RKO (cell line): ENCODE measurements at places on chromosomes 1 and 21.

DNA sequence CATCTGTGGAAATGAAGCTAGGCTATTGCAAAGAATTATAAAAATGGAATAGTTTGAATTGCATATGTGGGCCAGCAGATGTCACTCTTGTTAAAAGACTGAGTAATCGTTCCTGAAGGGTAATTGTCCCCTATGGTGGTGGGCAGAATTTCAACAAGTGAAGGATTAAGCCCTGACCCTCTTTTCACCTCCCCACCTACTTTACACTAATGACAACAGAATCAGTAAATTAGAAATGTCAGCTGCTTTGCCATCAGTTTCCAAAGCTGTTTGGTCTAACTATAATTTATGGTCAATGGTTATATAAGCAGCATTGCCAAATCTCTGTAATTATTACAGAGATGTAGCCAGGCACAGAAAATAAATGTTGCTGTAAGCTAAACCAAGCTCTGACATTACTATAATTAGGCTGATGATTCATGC, 898.6 kb downstream of the AMY1C start:
- DNase-seq, result peak; percentile 69

GRCh38 chr1:16434007-16434406, 3.2 kb downstream of the SPATA21 start:
- DNase-seq, result no peak

DNA sequence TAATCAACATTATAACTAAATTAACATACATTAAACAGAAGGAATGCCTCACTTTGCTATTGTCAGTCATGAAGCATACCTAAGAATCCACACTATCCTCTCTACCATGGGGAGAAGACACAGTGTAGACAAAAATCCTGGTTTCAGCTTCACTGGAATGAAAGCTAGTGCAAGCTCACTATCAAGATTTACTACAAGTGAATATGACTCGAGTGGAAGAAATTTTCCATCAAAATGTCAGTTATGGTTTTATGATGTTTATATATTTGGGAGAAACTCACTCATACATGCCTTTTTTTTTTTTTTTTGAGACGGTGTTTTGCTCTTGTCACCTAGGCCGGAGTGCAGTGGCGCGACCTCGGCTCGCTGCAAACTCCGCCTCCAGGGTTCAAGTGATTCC, 424.3 kb downstream of the KCNT2 start:
- DNase-seq, result no peak

- no peak for DNase-seq
Observed at GRCh38 chr1:60916199-60916598, 166.2 kb upstream of the NFIA start.

DNA sequence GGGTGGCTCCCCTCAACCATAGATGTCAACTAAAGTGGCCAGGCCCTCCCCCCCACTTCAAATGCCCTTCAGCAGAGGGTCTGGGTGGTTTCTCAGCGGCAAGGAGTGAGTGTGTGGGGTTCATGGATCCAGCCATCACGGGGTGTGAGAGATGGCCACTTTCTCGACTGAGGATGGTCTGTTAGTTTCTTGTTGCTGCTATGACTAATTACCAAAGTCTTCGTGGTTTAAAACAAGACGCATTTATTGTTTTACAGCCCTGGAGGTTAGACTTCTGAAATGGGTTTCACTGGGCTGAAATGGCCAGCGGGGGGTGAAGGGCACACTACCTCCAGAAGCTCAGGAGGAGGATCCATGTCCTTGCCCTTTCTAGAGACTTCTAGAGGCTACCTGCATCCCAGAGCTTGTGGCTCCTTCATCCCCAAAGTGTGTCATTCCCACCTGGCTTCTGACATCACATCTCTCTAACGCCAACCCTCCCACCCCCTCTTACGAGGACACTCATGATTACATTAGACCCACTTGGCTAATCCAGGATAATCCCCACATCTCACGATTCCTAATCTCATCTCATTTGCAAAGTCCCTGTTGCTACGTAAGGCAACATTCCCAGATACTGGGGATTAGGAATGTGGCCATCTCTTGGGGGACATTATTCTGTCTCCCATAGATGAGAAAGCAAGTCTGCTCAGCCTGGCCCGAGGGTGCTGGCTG, 53.0 kb downstream of the EPHB2 start:
- no peak for DNase-seq

GRCh38 chr1:237471377-237471776, 419.3 kb downstream of the ZP4 start:
- DNase-seq, result no peak

- DNase-seq, result no peak
Observed at GRCh38 chr1:170670802-170671628, 7.1 kb downstream of the PRRX1 start.

- DNase-seq, result no peak
Observed at GRCh38 chr1:74513411-74514300, 1.2 kb upstream of the LRRC53 start.

DNA sequence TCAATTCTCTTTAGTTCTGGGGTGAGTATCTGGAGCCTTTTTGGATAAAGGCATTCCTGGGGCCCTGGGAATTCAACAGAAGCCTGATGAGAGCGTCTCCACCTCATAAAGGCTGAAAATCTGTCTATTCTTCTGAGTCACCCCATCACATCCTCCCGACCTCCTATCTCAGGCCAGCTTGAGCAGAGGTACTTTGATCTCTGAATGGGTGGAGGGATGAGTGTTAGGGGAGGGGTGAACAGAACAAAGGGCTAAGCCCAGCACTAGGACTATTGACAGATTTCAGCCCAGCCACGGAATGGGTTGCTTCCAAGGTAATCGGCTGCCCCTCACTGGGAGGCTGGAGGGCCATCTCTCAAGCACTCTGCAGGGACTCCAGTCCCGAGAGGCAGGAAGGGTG, 2.5 kb upstream of the MYBPH start:
- no peak for DNase-seq

DNA sequence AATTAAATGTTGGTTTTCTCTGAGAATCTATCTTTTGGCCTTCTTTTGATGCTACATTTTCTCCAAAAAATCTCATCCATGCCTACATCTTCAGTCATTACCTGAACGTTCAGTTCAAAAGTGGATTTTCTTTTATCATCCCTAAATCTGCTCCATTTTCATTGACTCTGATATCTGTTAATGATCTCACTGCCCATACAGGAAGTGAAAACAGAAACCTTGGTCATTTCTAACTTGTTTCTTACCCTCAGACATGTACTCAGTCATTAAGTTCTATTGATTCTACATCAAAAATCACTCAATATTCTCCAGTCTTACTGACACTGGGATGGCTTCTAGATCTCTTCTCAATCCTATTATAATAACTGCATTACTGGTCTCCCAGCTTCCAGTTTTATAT, 22.7 kb downstream of the PRKACB start:
- DNase-seq, result no peak

- DNase-seq, result no peak
Observed at GRCh38 chr1:115210302-115210711, 121.0 kb upstream of the TSPAN2 start.

DNA sequence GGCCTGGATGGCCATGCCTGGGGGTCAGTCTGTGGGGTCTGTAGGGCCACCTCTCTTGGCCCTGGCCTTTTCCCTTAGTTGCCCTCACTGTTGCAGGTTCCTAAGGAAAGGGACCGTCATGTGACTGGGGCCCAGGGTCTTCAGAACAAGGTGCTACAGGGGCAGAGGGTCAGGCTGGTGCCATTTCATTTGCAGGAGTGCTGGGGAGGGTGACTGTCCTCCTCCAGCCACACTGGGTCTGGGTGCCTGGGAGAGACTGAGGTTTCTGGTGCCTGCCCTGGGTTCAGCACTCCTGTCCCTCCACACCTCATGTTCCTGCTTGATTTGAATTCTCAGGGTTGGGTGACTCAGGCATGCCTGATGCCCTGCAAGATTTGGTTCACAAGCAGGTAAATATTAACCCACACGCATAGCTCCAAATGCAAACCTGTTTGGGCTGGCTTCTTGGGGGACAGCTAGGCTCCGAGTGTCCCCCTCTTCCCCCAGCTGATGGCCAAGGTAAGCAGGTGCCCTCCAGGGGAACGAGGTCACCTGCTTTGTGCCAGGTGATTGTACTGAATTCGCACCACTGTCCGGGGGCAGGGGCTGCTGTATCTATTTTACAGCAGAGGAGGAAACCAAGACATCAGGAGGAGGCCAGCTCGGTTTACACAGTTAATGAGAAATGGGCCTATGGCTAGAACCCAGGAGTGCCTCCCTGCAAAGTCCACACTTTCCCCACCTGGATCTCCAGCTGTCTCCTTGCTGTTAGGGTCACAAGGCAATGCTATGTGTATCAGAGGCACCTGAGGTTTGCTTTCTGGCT, 20.3 kb downstream of the ARHGEF10L start:
- DNase-seq, result no peak

GRCh38 chr21:16084776-16085364, 355.1 kb downstream of the USP25 start:
- peak; percentile 42 for DNase-seq

DNA sequence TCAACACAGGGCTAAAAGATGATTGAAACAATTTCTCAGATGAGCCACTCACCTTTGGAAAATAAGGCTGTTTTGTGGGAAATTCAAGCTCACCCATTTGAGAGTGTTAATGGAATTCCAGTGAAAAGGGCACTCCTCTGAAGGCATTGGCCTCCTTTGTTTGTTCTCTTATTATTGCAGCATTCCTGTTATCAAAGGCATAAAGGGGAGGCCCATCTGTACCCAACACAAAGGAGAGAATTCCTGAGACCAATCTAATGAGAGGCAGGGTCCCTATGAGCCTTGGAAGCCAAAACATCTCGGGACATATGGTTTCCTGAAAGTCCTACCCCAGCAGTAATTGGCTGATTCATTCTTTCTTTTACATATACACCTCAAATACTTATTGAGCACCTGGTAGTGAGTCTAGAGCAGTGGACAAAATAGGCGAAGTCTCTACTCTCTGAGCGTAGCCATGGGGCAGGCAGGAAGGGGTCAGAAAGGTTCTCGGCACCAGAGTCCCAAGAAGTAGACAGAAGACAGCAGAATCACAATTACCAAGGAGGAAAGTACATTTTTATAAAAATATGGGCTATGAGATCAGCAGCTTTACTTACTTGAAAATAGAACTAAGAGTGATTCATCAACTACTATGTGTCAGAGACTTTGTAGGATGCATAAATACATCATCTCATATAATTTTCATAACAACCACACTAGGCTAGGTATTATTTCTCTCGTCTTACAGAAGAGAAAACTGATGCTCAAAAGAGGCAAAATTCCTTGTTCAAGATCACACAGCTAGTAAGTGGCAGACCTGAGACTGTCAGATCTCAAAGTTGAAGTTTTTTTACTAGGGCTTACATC, 218.7 kb downstream of the DAB1 start:
- DNase-seq, result peak; percentile 18

DNA sequence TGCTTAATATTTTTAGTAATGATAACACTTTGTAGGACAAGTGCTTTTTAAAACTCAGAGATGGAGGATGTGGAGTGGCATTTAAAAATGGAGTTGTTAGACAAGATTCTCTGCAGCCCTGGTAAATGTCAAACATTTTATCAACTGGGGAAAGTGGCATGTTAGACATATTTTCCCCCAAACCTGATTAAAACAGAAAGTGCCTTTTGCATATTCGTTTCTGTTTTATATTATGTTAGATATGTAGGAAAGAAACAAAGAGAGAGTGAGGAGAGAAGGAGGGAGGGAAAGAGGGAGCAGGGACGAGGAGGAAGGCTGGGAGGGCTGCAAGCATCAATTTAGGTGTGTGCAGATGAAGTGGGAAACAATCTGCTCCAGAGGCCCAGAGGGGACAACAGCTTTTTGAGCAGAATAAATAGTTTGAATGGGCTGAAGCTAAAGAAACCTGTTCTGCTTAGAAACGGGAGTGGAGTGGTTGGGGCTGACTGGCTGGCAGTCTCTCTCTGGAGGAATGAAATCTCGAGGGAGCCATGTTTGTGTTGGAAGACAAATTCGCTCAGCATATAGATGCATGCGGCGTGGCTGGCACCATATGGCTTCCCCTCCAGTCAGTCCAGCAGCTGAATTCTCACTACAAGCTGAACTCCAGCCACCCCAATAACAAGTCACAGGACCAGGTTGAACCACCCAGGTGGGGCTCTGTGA, 502.2 kb downstream of the AJAP1 start:
- no peak for DNase-seq

DNA sequence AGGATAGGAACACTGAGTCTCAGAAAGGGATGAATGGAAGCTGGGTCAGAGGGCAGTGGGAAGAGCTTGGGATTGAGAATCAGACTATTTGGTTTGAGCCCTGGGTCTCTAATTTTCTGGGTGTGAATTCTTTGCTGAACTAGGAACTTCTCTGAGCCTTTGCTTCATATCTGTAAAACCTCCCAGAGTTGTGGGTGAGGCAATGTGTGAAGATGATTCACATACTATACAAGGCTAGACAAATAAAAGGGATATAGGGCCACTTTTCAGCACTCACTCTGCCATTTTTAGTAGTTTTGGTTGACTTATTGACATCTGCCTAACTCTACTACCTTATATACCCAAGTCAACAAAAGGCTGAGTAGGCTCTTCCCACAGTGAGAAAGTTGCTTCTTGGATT, 77.7 kb upstream of the JUN start:
- no peak for DNase-seq

GRCh38 chr1:97711858-97712257, 209.0 kb downstream of the DPYD start:
- no peak for DNase-seq

DNA sequence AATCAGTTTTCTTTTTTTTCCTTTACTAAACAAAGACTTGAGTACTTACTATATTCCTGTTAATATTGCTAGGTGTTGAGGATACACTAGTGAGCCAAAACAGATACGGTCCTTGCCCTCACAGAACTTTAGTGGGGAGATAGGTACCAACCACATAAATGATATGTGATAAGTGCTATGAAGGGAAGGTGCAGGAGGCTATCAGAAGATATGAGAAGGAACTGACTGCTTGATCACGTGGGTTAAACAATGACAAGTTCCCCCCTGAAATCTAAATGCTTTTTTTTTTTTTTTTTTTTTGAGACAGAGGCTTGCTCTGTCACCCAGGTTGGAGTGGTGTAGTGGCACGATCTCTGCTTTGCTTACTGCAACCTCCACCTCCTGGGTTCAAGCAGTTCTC, 25.0 kb downstream of the RBM15 start:
- no peak for DNase-seq

DNA sequence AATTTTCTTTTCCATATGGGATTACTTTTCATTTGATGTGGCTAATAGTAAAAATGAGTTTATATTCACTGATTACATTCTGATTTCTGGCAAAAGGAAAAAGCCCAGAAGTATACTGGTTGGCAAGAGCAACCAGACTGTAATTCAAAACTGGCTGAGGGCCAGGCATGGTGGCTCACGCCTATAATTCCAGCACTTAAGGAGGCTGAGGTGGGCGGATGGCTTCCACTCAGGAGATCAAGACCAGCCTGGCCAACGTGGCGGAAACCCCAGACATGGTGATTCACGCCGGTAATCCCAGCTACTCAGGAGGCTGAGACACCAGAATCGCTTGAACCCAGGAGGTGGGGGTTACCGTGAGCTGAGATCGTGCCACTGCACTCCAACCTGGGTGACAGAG, 14.5 kb downstream of the SYT11 start:
- peak; percentile 50 for DNase-seq

- DNase-seq, result no peak
Observed at GRCh38 chr1:64539781-64540218, 69.9 kb downstream of the CACHD1 start.

GRCh38 chr1:103084181-103084580, 24.1 kb downstream of the COL11A1 start:
- no peak for DNase-seq
